NCI-H1417 (cell line): ENCODE measurements at places on chromosomes 6 and 20.

GRCh38 chr6:143575440-143575839, 63.9 kb upstream of the FUCA2 start:
- DNase-seq: peak; percentile 57

DNA sequence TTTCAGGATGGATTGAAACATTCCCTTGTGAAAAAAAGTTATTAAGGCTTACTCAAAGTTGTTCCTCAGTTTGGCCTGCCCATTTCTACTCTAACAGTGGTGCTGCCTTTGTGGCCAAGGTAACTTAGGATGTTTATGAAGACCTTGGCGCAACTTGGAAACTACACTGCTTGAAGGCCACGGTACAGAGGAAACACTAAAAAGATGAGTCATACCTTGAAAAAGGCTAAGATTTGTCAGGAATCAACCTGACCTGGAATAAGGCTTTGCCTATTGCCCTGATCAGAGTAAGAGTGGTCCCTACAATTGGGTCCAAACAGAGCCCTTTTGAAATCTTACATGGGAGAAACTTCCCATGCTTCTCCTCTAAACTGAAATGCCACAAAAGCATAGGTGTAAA, 119.9 kb upstream of the MOCS1 start:
- no peak for DNase-seq

- peak; percentile 36 for DNase-seq
Observed at GRCh38 chr20:24917797-24918578, 31.1 kb upstream of the CST7 start.

DNA sequence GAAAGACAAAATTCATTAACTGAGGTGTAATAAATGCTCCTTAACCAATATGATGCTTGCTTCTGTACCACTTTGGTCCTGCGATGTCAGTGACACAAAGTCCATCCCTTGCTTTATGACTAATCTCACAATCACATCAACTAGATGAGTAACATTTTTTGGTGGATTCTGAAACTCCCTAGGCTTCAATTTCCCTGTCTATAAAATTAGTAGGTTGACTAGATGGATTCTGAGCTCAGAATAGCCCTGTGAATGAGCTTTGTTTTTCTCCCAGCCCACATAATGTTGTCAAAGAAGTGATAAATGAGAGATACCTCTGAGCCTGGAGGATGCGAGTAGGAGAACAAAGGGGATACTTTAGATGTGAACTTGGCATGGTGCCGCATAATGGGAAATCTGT, 9.1 kb downstream of the TXLNB start:
- no peak for DNase-seq

- peak; percentile 58 for DNase-seq
Observed at GRCh38 chr6:125952764-125953501, 3.6 kb upstream of the HINT3 start.

GRCh38 chr6:148878683-148879082, 131.9 kb downstream of the UST start:
- no peak for DNase-seq

- DNase-seq: no peak
Observed at GRCh38 chr20:49750611-49751396, 37.1 kb upstream of the B4GALT5 start.

DNA sequence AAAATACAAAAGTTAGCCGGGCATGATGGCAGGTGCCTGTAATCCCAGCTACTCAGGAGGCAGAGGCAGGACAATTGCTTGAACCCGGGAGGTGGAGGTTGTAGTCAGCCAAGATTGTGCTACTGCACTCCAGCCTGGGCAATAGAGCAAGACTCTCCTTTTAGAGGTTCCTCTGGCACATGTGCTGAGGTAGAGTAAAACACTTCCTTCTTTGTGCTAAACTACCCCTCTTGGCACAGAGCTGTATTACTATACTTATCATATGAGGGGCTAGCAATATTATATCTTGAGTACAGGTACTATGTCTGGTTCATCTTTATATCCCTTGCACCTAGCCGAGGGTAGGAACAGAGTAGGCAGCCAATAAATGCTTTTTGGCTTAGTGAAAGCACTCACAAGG, 40.2 kb upstream of the SAMHD1 start:
- DNase-seq: no peak

DNA sequence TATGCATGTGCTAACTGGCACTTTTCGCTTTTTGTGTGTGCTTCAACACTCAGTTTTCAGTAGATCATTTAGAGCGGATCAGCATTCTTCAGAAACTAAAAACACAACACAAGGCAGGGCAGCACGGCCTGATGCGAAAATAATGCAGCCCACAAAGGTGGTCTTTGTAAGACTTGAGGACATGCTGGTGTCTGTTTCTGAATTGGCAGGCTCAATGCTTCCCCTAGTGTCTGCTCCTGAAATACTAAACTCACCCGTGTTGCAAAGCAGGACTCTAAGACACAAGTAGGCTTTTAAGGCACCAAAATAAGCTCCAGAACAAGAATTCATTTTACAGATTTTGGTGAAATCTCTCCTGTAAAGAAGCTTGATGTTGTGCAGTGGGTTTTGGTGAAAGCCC, 676.5 kb downstream of the TENT5A start:
- peak; percentile 37 for DNase-seq

DNA sequence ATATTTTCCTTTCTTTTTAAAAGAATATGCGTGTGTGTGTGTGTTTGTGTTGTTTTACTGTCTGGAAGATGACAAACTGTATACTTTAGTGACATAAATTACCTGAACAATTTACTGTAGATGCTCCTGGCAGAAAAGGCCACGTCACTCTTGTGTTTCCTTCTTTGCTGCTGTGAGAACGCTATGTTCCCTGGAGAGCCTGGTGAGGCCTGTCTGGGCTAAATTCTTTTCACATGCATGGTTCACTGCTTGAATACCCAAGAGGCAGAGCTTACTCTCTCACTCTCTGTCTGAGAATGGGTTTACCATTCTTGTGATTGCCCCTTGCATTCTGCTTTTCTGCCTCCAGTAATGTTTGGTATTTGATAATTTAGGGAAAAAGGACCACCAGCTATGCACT, 64.3 kb downstream of the EDN1 start:
- DNase-seq: no peak

GRCh38 chr20:10985536-10985935, 311.7 kb upstream of the JAG1 start:
- DNase-seq: no peak

GRCh38 chr6:132812255-132812732, 2.1 kb upstream of the RPS12 start:
- no peak for DNase-seq

GRCh38 chr20:36162272-36162966, 7.9 kb downstream of the EPB41L1 start:
- DNase-seq: peak; percentile 48

DNA sequence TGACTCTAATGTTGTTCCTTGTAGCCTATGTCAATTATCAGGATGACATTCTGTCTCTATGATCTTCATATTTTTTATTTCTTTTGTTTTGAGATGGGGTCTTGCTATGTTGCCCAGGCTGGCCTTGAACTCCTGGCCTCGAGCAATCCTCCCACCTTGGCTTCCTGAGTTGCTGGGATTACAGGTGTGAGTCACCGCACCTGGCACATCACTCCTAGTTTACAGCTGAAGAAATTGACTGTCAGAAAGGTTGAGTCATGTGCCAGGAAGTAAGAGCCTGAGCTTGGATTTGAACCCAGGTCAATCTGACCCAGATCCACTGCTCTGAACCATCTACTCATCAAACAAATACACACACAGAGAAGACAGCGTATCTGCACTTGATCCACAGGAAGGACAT, 14.4 kb downstream of the PPP1R3G start:
- no peak for DNase-seq

- DNase-seq: no peak
Observed at GRCh38 chr6:145743332-145743731, 8.0 kb upstream of the EPM2A start.

DNA sequence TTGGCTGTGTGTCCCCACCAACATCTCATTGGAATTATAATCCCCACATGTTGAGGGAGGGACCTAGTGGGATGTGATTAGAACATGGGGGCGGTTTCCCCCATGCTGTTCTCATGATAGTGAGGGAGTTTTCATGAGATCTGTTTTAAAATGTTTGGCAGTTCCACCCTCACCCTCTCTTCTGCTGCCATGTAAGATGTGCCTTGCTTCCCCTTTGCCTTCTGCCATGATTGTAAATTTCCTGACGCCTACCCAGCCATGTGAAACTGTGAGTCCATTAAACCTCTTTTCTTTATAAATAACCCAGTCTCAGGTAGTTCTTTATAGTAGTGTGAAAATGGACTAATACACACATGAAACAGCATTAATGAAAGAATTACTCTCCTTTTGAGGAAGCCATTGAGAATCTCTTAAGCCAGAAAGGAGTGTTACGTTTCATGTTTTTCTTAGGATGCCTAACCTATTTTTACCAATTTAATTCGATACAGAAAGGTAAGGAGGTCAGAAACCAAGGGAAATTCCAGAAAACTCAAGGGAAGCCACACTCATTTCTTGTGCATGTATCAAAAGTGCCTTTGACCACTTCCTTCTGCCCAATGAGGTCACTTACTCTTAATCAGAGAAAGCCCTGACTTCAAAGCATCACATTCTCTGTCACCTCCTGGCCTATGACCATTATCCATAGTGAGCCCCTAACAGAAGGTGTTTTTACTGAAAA, 24.7 kb upstream of the HINT3 start:
- no peak for DNase-seq

GRCh38 chr6:121967631-121968030, 431.8 kb upstream of the HSF2 start:
- no peak for DNase-seq

- DNase-seq: no peak
Observed at GRCh38 chr20:35290186-35290886, 1.9 kb downstream of the FAM83C start.

- peak; percentile 43 for DNase-seq
Observed at GRCh38 chr6:107124934-107125348, 9.6 kb upstream of the BEND3 start.

- peak; percentile 52 for DNase-seq
Observed at GRCh38 chr20:23337312-23337711, 13.3 kb upstream of the NXT1 start.

DNA sequence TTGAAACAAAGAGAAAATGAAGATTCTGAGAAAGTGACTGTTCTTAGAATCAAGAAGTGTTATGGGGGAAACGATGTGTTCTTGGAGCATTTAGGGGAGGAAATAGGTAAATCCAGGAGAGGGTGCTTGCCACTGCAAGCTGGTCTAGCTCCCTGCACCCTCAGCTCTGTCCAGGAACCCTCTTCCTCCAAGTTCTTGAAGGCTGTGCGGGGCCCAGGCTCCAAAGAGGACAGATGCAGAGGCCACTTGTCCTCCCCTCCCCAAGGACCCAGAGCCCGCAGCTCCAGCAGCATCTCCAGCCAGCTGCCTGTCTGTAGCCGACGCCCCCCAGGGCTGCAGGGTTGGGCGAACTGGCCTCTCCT, 87.9 kb downstream of the CDC5L start:
- DNase-seq: no peak

GRCh38 chr6:53799340-53799739, 4.5 kb downstream of the LRRC1 start:
- DNase-seq: no peak

DNA sequence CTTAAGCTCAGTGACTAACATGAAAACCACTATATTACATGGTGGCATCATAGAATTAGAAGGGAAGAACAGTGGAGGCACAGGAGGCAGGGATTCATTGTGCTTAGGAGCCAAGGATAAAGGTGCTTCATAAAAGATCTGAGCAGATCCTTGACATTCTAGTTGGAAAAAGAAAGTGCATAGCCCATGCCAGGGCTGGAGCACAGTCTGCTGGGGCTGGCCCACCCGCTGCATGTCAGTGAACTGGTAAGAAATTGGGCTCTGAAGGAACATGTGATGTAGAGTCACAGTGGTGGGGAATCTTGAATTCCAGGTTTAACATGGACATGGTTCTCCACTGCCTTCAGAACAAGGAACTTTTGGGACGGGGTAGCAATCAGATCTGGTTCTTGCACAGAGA, 20.4 kb downstream of the MYLIP start:
- DNase-seq: no peak

DNA sequence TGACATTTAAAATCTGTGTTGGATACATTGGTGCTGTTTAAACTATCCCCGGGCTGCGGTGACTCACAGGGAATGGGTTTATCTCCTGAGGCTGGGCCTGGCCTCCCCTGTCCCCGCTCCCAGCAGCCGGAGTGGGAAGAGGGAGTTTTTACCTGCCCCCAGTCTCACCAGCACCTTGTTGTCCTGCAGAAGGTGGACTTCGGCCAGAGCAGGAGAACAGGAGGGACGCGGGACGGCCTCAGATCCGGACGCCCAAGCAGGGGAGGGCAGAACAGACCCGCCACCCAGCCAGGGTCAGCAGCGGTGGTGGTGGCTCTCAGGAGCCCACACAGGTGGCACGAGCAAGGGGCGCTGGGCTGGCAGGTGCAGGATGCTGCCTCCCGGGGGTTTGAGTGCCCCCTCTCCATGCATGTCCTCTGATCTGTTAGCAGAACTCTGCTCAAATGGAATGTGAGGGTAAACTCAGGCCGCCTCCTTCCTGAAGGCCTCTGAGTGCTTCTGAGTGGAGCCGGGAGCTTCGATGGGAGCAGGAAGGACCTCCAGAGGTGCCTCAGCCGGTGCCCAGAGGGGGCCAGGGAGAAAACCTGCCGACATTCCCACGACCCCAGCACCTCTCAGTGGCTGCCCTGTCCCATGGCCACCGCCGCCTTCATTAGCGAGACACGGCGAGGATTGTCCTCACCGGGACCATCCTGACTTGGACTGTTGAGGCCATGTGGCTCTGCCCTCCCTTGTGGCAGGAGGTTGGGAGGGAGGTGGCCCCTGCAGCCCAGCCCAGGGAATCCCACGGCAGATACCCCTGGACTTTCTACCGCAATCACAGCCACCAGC, 43.4 kb upstream of the MRGBP start:
- DNase-seq: no peak

DNA sequence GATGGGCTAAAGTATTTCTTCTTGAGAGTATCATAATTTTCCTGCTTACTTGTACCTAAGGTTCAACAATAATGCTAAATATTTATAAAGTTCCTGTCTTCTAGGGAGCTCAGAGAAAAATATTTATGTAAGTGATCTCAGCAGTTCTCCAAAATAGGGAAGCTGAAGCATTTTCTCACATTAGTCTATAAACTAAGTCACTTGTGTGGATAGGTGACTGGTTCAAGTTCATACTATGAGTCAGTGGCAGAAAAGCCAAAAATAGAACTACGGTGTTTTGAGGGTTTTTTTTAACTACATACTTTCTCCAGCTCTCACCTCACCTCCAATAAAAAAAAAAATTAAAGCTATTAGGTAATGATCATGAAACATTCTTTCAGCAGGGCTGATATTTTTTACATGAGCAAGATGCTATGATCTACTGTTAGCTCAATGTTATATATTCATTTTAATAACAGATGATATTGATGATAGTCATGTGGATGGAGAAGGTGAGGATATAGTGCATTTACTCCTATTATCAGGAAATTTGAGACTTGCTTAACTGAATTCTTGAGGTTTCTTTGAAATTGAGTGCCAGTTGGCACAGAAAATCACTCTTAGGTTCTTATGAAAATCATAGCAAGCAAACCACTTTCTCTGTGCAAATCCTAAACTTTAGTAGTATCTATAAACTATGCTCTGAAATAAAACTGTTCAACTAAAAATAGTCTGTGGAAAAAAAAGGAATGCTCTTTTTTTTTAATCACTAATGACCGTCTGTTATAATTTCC, 4.1 kb upstream of the MOXD1 start:
- no peak for DNase-seq

- no peak for DNase-seq
Observed at GRCh38 chr20:47392015-47392720, 35.7 kb upstream of the ZMYND8 start.

GRCh38 chr20:38338849-38339520, 7.3 kb upstream of the LBP start:
- no peak for DNase-seq

- peak; percentile 72 for DNase-seq
Observed at GRCh38 chr6:133241901-133242636, 912 bp downstream of the EYA4 start.
